Colonic mucosa (tissue), 4 donors: ENCODE measurements at places on chromosomes 7 and 10. TPM values are rescaled to one million over a fixed set of nuclear protein-coding genes. Genes with fewer than 3 reads are reported as not detected.
A peak's percentile ranks its signal among the peaks of the same experiment; 100 is the strongest.

GRCh38 chr7:107318523-107319160, 149.8 kb downstream of the HBP1 start:
- no peaks in the 10 kb centered on the region for H3K27me3 ChIP-seq
- H3K4me1 ChIP-seq: no peaks in the 10 kb centered on the region
- DNase-seq: peak; percentile 24
- H3K27ac ChIP-seq: no peak overlapping the region

GRCh38 chr7:2851497-2851896, 7.4 kb upstream of the GNA12 start:
- no peak for DNase-seq
- no peaks in the 10 kb centered on the region for H3K27me3 ChIP-seq
- no peak overlapping the region for H3K27ac ChIP-seq
- no peaks in the 10 kb centered on the region for H3K36me3 ChIP-seq
- H3K4me3 ChIP-seq: no peak overlapping the region
- no peaks in the 10 kb centered on the region for H3K4me1 ChIP-seq

DNA sequence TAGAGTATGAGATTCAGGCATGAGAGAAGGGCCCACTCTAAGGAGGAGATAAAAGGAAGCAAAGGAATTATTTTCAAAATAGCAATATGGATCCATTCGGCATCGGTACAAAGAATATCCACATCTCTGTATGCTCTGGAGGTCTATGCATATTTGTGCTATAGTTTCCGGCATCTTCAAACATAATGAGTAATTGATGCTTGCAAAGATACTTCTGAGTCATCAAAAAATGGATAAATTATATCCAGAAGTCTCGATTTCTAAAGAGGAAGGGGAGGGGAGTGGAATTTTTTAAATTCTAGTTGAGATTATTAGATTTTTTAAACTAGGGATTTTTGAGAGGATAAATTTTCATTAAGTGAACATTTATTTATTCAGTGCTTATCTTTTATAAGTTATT, 72.9 kb upstream of the KIAA1217 start:
- no peaks in the 10 kb centered on the region for H3K4me1 ChIP-seq
- DNase-seq: no peak
- no peak overlapping the region for H3K27ac ChIP-seq
- no peak overlapping the region for H3K4me3 ChIP-seq
- no peaks in the 10 kb centered on the region for H3K27me3 ChIP-seq
- no peaks in the 10 kb centered on the region for H3K36me3 ChIP-seq

The NKX1-2 gene
- total RNA-seq: 0.07 TPM
